ENCODE measurements at places on chromosomes 4 and X.

- no peak for DNase-seq
Observed at GRCh38 chr4:1449833-1450741, 43.8 kb upstream of the NKX1-1 start.

DNA sequence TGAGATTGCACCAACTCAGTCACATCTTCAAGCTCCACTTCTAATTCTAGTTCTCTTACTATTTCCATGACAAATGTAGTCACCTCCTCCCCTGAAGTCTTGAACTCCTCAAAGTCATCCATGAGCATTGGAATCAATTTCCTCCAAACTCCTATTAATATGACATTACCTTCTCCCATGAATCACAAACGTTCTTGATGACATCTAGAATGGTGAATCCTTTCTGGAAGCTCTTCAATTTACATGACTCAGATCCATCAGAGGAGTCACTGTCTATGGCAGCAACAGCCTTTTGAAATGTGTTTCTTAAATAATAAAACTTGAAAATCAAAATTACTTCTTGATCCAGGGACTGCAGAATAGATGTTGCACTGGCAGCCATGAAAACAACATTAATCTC is 34.5 kb downstream of the GALNTL6 start:
- DNase-seq, result no peak

DNA sequence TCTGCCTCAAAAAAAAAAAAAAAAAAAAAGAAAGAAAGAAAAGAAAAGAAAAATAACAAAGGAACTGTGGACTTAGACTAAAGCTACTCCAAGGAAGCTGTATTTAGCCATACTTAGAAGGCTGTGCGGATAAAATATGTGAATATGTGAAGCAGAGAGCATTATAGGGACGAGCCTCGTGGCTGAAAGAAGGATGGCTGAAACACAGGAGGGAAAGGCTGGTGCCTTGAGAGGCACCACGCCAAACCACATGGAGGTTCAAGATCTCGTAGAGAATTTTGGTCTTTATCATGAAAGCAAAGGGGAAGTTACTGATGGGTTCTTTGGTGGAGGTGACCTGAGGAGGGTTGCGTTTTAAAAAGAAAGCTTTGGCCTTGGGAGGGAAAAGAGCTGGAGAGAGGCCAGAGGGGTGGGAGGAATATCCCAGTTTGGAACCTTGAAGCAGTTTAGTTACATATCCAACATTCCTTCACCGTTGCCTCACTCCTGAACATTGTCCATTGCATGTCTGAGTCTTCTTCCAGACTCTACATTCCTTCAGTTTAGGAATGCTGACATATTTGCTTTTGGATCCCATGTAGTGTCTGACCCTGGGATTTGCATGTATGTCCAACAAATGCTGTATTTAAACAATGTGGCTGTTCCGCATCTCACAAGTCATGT is 82.5 kb downstream of the CPE start:
- DNase-seq, result no peak

GRCh38 chrX:83845397-83845796 is 15.5 kb upstream of the CYLC1 start:
- no peak for DNase-seq

DNA sequence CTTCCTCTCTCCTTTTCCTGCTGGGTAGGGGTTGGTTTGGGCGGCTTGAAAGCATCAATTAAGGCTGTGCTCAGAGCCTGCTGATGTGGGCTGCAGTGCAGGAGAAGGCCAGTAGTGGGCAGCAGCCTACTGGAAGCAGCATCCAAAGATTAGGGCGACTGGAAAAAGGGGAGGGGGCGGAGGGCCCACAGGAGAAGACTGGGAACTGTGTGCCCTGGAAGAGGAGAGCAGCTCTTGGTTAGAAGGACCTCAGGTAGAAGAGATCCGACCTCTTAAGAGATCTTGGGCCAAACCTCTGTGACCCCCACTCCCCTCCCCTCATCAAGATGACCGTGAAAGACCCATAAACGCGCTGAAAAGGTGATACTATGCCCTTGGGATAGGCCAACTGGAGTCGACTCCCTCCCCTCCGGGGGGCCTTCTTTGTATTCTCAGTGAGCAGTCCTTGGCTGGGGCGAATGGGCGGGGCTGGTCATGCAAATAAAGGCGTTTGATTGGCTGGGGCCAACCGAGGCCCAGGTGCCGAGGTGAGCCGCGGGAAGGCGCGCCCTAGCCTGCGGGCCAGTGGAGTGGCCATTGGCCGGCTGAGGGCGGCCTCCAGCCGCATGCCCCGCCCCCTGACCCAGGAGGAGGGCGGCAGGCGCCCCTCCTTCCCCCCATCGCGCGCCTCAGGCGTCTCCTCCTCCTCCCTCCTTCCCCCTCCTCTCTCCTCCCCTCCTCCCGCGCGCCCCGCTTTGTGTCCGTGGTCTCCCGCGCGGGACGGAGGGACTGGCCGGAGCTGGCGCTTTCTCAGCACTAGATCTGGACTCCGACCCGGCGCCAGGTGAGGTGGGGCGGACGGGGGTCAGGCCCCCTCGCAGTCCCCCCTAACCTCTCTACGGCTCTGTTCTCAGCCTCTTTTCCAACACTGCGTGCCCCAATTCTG is 10.1 kb downstream of the DLG3 start:
- peak; percentile 53 for DNase-seq

DNA sequence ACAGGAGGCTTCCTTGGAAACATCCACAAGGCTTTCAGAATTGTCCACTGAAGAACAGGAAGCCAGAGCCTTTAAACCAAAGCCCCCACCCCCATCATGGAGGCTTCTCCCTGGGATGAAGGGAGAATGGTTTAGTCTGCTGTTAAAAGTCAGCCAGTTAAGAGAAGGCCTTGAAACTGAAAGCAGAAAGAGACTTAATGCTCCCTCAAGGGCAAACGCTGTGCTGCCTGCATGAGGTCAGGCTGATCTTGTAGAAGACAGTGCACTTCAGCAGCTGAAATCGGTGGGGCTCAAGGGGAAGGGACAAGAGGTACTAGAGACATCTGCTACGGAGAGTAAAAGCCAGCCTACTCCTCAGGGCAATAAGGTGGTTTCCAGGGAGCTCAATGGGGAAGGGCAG is 69.0 kb downstream of the HPRT1 start:
- no peak for DNase-seq

DNA sequence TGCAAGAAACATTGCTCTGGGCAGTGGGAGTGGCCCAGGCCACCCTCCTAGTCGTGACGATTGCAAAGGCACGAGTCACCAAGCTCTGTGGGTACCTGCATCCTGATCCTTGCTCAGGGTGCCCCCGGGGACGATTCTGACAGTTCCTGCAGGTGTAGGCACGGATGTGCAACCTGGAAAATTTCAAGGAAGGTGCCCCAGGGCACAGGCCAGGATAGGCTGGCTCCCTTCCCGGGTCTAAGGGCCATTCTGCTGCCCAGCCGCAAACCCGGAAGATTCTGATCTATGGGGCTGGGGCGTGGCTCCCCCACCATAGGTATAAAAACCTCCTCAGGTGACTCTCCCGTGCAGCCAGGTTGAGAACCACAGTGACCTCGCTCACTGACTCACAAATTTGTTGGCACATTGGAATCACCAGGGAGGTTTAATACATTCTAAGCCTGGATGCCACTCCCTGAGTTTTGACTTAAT is 228.5 kb downstream of the PTTG2 start:
- no peak for DNase-seq

GRCh38 chrX:71996826-71997225 is 86.2 kb downstream of the NHSL2 start:
- no peak for DNase-seq

DNA sequence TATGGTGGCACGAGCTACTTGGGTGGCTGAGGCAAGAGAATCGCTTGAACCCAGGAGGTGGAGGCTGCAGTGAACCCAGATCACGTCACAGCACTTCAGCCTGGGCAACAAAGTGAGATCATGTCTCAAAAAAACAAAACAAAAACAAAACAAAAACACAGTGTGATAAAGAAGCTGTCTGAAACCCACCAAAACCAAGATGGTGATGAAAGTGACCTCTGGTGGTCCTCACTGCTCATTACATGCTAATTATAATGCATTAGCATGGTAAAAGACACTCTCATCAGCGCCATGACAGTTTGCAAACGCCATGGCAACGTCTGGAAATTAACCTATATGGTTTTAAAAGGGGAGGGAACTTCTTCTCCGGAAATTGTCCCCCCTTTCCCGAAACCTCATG is 29.4 kb upstream of the OPHN1 start:
- no peak for DNase-seq

DNA sequence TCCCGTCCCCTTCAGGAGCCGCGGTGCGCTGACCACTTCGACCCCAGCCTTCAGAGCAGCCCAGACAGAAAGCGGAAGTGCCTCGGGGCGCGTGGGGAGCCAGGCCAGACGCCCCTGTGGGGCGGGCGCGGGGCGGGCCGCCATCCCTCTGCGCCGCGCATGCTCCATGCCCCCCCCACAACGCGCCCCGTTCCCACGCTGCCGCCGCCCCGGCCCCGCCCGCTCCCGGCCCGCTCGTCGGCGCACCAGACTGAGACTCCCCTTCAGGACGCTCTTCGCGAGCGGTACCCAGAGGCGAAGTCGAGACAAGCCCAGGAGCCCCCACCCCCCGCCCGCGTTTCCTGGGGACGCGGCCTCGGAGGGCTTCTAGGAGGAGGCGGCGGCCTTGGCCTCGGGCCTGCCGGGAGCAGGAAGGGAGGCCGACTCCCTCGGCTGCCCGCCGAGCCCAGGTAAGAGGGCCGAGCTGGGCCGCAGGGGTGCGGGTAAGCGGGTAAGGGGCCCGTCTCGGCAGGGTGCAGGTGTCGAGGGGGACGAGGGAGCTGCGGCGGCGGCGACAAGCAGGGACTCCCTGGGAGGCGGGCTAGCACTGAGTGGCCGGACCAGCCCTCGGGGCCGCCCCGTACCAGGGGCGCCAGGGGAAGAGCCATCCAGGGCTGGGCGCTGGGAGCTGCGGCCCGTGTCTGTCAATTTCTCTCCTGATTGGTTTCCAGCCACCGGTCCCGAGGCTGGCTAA is at the start of gene ZFP92:
TSS of gene ZFP92 (plus strand) at position 218 of the 733 bp plus-strand sequence. CDS start 6,851 bp downstream, outside the sequence.
- DNase-seq, result peak; percentile 35

- no peak for DNase-seq
Observed at GRCh38 chr4:133638751-133639150, 489.7 kb downstream of the PCDH10 start.

GRCh38 chrX:118726396-118726795 is 1.0 kb upstream of the IL13RA1 start:
- DNase-seq, result no peak

- DNase-seq, result no peak
Observed at GRCh38 chr4:3218824-3219760, 29.9 kb upstream of the MSANTD1 start.

DNA sequence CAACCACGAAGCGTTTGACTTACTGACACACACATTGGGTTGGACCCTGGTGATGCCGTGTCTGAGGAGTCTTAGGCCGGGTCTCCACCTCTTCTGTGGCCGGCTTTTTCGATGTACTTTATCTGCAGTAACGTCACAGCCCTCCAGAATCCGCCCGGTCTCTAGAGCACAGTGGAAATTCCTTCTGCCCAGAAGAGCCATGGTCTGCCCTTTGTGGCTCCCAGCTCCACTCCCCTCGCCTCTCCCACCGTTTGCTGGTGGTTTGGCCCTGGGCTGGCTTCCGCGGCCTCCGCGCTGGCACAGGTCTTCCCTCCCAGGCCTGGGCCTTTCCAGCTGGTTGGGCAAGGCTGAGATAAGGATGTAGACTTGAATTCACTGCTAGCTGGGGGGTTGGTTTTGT is 4.3 kb downstream of the MAEA start:
- no peak for DNase-seq

- no peak for DNase-seq
Observed at GRCh38 chr4:46818604-46819003, 90.4 kb downstream of the COX7B2 start.

DNA sequence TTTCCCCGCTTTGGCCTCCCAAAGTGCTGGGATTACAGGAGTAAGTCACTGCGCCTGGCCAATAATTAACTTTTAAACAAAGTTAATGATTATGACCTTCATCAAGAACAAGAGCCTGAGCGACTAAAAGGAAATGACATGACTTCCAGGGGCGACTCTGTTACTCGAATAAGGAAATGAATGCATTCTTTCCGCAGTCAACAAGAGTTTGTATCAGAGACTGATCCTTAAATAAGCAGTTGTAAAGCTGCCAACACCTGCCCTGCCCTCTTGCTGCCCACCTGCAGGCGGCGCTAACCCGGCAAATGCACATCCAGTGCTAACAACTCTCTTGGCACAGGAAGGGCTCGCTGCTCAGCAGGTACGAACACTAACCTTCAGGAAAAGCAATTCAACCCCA is 27.3 kb downstream of the WDR1 start:
- no peak for DNase-seq

GRCh38 chr4:170128219-170128804 is 38.6 kb upstream of the AADAT start:
- no peak for DNase-seq

DNA sequence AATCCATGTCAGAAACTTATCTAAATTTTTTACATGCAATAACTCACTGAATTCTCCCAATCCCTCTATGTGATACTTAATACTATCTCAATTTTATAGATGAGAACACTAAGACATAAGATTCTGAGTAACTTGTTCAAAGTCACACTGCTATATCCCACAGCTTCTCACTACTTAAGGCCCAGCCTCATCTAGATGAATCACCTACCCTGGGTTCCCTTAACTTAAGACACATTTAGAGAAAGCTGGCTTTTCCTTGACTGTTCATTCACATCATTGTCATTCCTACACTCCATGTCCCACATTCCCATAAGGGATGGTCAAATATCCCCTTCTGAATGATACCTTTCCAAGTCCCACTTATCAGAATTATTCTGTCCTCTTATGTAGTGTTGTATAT is 21.0 kb downstream of the TNIP3 start:
- DNase-seq, result no peak

GRCh38 chr4:80201252-80202151 is 4.2 kb downstream of the PRDM8 start:
- DNase-seq, result no peak

DNA sequence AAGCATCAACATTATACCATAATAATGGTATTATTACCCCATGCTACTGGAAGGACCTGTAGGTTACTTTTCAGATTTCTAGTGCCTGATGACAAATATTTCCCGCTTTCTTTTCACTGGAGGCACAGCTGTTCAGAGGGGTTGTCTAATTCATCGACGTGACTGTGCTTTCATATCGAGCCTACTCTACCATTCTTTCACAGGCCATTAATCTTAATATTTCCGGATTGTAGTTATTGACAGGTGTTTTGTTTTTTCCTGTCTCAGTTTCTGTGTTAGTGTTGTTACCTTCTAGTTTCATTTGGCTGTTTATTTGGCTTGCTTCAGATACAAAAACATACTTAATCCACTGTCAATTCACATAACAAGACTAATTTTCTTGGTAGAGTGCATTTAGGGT is 330.9 kb downstream of the SPOCK3 start:
- no peak for DNase-seq

Data from D721Med (cell line).